Uterine smooth muscle cell (primary cell): ENCODE measurements at places on chromosomes 7 and 10. TPM values are rescaled to one million over a fixed set of nuclear protein-coding genes. Genes with fewer than 3 reads are reported as not detected.

The NRF1 gene
- total RNA-seq: 12.0 and 17.6 TPM in 2 replicates

The OPALIN gene
- total RNA-seq: not detected in 2 replicates

The COL1A2 gene
- 1,878 and 5,796 TPM in 2 replicates for total RNA-seq

The ADCY1 gene
- total RNA-seq: 0.33 and 0.37 TPM in 2 replicates

The C10orf143 gene
- total RNA-seq: 0.44 and 0.75 TPM in 2 replicates

The GFRA1 gene
- 0.12 TPM in 1 of 2 replicates, not detected in the other for total RNA-seq

The CC2D2B gene
- not detected in 2 replicates for total RNA-seq

The ABCA13 gene
- 0.62 and 1.1 TPM in 2 replicates for total RNA-seq

The BTBD16 gene
- total RNA-seq: not detected in 2 replicates

The ARMC3 gene
- total RNA-seq: not detected in 2 replicates

The ST7 gene
- total RNA-seq: 18.0 and 20.7 TPM in 2 replicates

The PAPSS2 gene
- 77.7 and 112 TPM in 2 replicates for total RNA-seq

The SPACDR gene
- total RNA-seq: 0.37 TPM in 1 of 2 replicates, not detected in the other

The CLCN1 gene
- not detected in 2 replicates for total RNA-seq

The ADAM12 gene
- 40.8 and 119 TPM in 2 replicates for total RNA-seq

The OR2A42 gene
- total RNA-seq: under 0.01 TPM in 1 of 2 replicates, not detected in the other

The SLIT1 gene
- total RNA-seq: under 0.01 and 0.11 TPM in 2 replicates

The COL26A1 gene
- not detected in 2 replicates for total RNA-seq

The MBL2 gene
- not detected in 2 replicates for total RNA-seq

The OR2A1 gene
- not detected in 2 replicates for total RNA-seq

The CRYGN gene
- total RNA-seq: 0.25 TPM in 1 of 2 replicates, not detected in the other

The PDE6C gene
- not detected in 2 replicates for total RNA-seq

The MYOF gene
- 250 and 346 TPM in 2 replicates for total RNA-seq

The GRM8 gene
- 0.11 TPM in 1 of 2 replicates, not detected in the other for total RNA-seq

The STARD3NL gene
- total RNA-seq: 81.2 and 108 TPM in 2 replicates

The FKBP6 gene
- under 0.01 TPM in 1 of 2 replicates, not detected in the other for total RNA-seq

The TEX36 gene
- not detected in 2 replicates for total RNA-seq

The PAX4 gene
- total RNA-seq: not detected in 2 replicates

The ACSM6 gene
- not detected in 2 replicates for total RNA-seq

The XPNPEP1 gene
- total RNA-seq: 113 and 121 TPM in 2 replicates

The ADAP1 gene
- 0.33 and 1.2 TPM in 2 replicates for total RNA-seq

The WEE2 gene
- total RNA-seq: not detected in 2 replicates

The SEMA3E gene
- 1.5 and 2.0 TPM in 2 replicates for total RNA-seq

The CRCP gene
- 22.4 TPM in 2 replicates for total RNA-seq
